ENCODE measurements at places on chromosomes 3 and 15.

DNA sequence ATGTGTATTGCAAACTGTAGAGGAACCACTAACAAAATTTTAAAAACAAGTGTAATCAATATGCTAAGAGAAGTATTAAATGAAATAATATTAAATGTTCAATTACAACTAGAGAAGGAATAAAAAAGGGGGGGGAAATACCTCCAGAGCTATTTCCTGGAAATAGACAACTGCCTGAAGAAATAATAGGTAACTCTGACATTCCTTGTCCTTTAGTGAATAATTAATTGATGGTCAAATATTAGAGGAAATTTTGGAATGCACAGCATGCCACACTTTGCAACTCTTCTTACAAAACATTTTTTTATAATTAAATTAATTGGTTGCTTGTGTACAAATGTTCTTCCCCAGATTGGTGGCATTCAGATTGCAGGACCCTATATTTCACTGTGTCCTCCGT, 342.6 kb upstream of the COL8A1 start:
- DNase-seq: no peak

- DNase-seq: no peak
Measured at GRCh38 chr15:53675832-53676231, 83.6 kb downstream of the WDR72 start.

DNA sequence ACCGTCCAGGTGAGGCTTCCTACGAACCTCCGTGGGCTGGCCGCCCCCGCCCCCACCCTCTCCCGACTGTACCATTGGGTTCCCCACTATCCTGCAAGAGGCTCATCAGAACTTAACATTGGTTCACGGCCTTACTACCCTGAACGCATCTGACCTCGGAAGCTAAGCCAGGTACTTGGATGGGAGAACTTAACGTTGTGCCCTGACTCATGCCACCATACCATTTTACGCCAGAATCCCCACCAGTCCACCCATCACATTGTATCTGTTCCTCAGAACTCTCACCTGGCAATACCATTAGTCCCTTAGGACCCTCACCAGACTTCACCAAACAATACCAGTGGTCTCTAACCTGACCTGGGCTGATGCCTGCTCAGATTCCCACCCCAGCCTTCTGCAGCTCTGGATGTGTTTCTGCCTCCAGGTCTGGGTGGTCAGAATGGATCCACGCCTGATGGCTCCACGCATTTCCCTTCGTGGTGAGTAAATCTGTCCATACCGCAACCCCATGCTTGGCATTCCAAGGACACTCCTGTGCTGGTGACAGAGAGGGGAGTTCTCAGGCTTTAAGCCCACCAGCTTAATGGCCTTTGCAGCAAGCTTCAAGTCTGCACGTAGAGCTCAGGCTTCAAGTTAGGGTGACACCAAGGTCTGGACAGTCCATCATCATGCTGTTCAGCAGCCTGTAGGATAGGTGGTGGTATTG, 562 bp downstream of the TCTA start:
- no peak for DNase-seq

- DNase-seq: no peak
Measured at GRCh38 chr15:49044002-49044401, 2.2 kb downstream of the SECISBP2L start.

GRCh38 chr3:31399271-31399670, 133.5 kb upstream of the STT3B start:
- no peak for DNase-seq

GRCh38 chr15:40815042-40815698, 7.9 kb upstream of the DNAJC17 start:
- DNase-seq: no peak

GRCh38 chr15:63030101-63030551, 12.4 kb upstream of the TPM1 start:
- no peak for DNase-seq

DNA sequence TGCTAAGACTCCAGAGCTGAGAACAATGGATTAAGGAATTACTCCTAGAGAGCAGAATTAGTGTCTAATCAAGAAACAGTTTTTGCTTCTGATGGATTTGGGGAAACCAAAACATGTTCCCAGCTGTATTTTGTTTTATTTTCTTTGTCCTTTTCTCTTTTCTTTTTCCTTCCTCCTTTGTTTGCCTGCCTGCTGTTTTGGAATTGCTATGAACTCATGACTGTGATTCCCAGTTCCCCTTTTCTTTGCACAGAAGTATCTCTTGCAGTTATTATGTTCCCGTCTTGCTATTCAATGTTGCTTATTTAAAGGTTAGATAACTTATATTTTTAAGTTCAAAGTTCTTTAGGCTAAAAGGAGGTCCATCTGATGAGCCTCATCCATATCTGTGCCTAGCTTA, 77.0 kb upstream of the GBE1 start:
- no peak for DNase-seq

- no peak for DNase-seq
Measured at GRCh38 chr3:47817609-47818008, 14.7 kb downstream of the DHX30 start.

- DNase-seq: no peak
Measured at GRCh38 chr3:127457094-127457475, 133.4 kb downstream of the TPRA1 start.

DNA sequence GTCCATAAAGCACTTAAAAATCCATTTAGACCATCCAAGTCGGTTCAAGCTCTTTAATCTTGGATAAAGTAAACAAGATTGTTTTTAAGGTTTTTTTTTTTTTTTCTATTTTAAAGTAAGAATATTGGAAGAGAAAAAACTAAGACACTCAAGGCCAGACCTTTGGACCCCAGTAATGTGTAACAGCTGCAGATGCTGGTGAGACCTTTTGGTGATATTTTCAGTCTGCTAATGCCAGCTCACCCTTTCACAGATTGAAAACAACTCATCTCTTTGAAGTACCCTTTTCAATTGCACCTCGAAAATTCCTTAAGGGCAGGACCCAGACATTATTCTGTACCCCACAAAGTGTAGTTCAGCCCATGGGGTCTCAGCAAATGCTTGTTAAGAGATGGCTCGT, 260.7 kb upstream of the CTNNB1 start:
- DNase-seq: no peak

- DNase-seq: no peak
Measured at GRCh38 chr3:58214484-58215316, 3.9 kb upstream of the DNASE1L3 start.

GRCh38 chr15:29864501-29864900, 42.2 kb upstream of the TJP1 start:
- DNase-seq: no peak

DNA sequence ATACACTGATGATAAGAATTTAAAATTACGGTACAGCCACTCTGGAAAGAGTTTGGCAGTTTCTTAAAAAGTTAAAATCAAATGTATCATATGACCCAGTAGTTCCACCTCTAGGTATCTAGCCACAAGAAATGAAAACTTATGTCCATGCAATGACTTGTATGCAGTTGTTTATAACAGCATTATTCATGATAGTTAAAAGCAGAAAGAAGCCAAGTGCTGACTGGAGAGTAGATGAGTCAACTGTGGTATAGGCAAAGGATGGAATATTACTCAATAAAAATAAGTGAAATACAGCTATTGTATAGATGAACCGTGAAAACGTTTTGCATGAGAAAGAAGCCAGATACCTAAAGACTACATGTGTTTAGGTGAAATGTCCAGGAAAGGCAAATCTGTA, 14.8 kb downstream of the GPR87 start:
- DNase-seq: no peak

DNA sequence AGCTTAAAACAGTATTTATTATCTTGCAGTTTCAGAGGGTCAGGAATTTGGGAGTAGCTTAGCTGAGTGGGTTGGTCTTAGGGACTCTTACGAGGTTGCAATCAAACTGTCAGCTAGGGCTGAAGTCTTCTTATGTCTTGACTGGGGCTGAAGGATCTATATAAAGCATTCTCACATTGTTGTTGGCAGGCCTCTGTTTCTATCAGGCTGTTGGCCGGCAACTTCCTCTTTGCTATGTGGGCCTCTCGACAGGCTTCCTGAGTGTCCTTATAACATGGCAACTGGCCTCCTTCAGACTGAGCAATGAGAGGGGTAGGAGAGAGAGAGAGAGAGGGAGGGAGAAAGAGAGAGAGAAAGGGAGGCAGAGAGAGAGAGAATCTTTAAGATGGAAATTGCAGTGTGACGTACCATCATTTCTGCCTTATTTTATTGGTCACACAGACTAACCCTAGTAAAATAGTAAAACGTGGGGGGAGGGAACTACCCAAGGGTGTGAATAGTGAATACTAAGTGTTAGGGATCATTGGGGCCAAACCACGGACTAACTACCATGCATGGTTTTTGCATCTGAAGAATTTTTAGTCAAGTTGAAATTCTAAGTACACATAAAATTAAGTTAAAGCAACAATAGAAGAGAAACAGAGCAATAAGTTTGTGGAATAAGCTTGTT, 16.1 kb downstream of the FGF7 start:
- no peak for DNase-seq

GRCh38 chr3:87973906-87974305, 84.9 kb downstream of the CGGBP1 start:
- DNase-seq: no peak

DNA sequence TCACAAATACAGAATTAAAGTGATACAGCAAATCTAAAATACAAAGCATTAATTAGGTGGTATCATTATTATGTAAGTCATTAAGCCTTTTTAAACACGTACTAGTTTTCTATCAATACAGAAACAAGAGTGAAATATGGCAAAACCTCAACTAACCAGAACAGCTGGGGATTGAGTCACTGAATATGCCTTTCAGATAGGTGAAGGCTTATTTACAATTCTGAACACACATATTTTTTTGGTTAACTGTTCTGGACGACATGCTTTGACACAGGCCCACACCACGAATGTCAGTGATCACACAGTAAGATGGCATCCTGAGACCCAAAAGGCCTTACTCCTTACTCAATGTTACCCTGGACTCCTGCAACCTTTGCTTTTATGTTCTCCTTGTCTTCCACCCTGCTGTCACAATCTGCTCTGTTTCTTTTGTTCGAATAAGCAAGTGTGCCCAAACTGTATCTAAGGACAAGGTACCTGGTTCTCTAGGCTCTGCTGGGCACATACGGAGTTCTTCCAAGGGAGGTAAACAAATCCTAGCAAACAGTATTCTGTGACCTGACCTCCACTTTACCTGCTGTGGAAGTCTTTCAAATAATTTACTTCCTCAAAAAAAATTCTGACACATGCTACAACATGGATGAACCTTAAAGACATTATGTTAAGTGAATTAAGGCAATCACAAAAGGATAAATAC, 7.0 kb downstream of the SFMBT1 start:
- no peak for DNase-seq

- no peak for DNase-seq
Measured at GRCh38 chr3:108183971-108184370, 38.3 kb downstream of the IFT57 start.

GRCh38 chr3:48648188-48648850, 13.1 kb upstream of the SLC26A6 start:
- DNase-seq: no peak

- DNase-seq: no peak
Measured at GRCh38 chr3:188365988-188366698, 212.2 kb downstream of the LPP start.

GRCh38 chr15:38647683-38648082, 83.1 kb upstream of the RASGRP1 start:
- no peak for DNase-seq

DNA sequence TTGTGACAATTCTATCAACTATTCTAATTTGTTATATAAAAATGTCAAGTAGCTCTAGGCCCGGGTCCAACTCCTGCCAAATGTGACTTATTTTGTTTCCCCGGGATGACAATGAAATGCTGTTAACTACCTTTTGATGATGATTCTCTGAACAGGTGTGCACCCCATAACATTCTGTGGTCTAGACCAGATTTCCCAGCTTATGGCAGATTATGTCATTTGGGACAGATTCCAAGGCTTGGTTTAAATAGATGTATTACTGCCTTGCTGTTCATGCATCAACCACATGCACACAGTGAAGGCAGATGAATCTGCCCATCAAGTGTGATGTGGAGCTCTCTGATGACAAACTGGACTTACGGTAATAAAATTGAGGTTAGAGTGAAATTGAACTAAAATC, 150.5 kb downstream of the MECOM start:
- DNase-seq: no peak

DNA sequence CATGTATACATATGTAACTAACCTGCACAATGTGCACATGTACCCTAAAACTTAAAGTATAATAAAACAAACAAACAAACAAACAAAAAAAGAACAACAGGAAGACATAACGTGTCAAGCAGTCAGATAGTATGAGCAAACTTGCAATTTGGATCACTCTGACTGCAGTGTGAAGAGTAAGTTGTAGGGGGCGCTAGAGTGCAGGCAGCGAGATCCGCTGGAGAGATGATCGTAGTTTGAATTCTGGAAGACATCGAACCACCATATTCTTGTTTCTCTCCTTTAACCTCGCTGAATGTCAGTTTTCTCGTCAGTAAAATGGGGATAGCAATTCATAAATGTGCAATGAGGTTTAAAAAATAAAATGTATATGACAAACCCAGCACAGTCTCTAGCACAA, 165.2 kb upstream of the LMCD1 start:
- DNase-seq: no peak

DNA sequence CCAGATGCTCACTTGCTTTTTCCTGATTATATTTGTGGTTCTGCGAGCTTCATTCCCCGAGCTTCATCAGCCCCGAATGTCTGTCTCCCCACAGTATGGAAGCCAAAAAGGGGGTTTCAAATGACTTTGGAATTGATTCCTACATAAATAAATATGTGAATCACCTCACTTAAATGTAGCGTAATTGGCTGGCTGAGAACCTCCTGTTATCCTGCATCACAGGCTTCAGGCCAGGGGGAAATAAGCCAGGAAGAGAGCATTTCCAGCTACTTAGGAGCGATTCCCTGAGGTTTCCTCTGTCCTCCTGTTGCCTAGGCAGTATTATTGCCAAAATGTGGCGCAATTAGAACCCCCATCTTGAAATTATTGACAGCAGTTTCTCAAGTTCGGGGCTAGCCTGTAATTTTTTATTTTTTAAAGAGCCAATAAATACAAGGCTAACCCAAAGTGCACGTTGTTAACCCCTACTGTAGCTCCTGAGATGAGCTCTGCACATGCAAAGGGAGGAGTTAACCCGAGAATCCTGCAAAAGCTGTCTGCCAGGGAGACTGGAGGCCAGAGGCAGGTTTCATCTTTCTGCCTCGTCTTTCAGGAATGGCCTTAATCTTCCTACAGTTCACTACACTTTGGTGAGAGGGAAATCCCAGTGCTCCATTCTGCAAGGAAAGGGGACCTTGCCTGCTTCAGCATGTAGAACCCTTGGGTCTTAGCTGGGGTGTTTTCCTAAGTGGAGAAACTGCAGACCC, 148.2 kb downstream of the ADAMTS9 start:
- no peak for DNase-seq

- DNase-seq: no peak
Measured at GRCh38 chr3:23325466-23326065, 122.4 kb downstream of the UBE2E2 start.
